Mammary epithelial cell (primary cell): ENCODE measurements at places on chromosomes 5 and 9. TPM values are rescaled to one million over a fixed set of nuclear protein-coding genes. Genes with fewer than 3 reads are reported as not detected.

Gene ORM2
- total RNA-seq = not detected

Gene WDR38
- total RNA-seq = not detected in 2 replicates

Gene DMRT3
- total RNA-seq = not detected in 2 replicates

Gene VLDLR
- 28.1 and 32.3 TPM in 2 replicates for total RNA-seq

Gene HRCT1
- 0.59 and 1.6 TPM in 2 replicates for total RNA-seq

Gene CDK9
- total RNA-seq = 63.5 TPM

Gene CCDC171
- total RNA-seq = 2.8 TPM

Gene CPEB4
- total RNA-seq = 29.1 and 41.7 TPM in 2 replicates

Gene SPARC
- 121 and 382 TPM in 2 replicates for total RNA-seq

Gene C9orf50
- not detected for total RNA-seq

Gene FAXDC2
- total RNA-seq = 2.5 TPM

Gene TUSC1
- 13.8 TPM for total RNA-seq

Gene EPB41L4A
- total RNA-seq = 3.2 TPM

Gene NR2F1-AS1
- total RNA-seq = 8.7 and 9.6 TPM in 2 replicates

Gene COL15A1
- total RNA-seq = not detected in 2 replicates

Gene ENTREP1
- 5.0 and 6.2 TPM in 2 replicates for total RNA-seq

Gene LRRC19
- not detected for total RNA-seq

Gene RGS7BP
- not detected for total RNA-seq

Gene GFI1B
- not detected for total RNA-seq

Gene EQTN
- not detected for total RNA-seq

Gene PCDHGA2
- total RNA-seq = 3.0 TPM

Gene SPAG8
- 0.83 TPM for total RNA-seq

Gene WNT8A
- not detected in 2 replicates for total RNA-seq

Gene TMEM171
- 0.69 and 2.6 TPM in 2 replicates for total RNA-seq

Gene SMIM15
- 75.0 and 86.5 TPM in 2 replicates for total RNA-seq

Gene IFNB1
- total RNA-seq = not detected

Gene FBP2
- not detected in 2 replicates for total RNA-seq

Gene UBAC1
- 39.2 TPM for total RNA-seq
